ENCODE measurements at places on chromosomes 4 and X.
A peak's percentile ranks its signal among the peaks of the same experiment; 100 is the strongest.

GRCh38 chr4:121140716-121141460, 23.2 kb downstream of the TNIP3 start:
- peak; percentile 70 for DNase-seq

DNA sequence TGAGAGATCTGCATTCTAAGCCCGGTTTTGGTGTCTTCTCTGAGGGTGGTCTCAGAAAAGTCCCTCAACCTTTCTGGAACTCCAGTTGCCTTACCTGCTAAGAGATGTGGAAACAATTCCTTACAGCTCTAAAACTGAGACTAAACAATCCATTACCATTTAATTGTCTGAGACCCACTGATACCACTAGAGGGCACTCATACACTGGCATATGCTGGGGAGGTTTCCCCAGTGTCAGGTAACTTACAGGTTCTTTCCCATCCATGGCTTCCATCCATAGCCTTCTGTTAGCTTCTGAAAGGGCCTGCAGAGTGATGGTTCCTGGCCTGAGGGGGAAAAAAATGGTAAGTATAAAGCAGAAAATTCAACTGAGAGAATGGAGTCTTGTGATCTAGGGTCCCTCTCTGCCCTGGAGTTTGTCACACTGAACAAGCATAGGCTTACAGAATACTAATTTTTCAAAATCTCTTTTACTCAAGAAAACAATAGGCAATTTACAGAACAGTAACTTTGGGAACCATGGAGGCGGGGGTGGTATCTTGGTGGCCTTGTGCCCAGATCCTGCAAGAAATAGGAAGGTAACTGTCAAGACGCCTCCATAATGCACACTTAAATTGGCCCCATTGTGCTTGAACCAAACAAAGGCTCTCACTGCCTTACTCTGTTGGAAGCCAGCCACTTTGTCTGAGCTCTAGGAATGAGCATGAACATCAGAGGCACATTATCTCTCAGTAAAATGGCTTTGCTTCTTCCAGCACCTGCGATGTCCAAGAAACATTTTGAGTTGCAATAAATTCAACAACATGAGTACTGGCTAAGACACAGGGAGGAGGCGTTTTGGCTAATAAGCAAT, 236.1 kb downstream of the OPHN1 start:
- DNase-seq: peak; percentile 53

- no peak for DNase-seq
Observed at GRCh38 chr4:184804621-184805020, 21.1 kb downstream of the ACSL1 start.

- DNase-seq: peak; percentile 60
Observed at GRCh38 chr4:189021831-189022230, 882.6 kb downstream of the TRIML1 start.

GRCh38 chr4:29619168-29619567, 1101.0 kb upstream of the PCDH7 start:
- DNase-seq: no peak

DNA sequence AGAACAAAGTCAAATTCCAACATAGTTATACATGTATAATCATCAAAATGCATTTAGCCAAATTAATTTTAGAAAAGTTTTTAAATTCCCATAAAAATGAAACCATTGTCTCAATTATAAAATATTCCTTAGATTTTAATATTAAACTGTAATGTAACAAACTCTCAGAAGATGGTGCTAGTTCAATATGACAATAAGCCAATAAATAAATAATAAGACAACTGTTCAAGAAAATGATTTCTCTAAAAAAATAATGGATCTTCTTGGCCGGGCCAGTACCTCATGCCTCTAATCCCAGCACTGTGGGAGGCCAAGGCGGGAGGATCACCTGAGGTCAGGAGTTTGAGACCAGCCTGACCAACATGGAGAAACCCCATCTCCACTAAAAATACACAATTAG, 80.3 kb downstream of the RAB28 start:
- no peak for DNase-seq

DNA sequence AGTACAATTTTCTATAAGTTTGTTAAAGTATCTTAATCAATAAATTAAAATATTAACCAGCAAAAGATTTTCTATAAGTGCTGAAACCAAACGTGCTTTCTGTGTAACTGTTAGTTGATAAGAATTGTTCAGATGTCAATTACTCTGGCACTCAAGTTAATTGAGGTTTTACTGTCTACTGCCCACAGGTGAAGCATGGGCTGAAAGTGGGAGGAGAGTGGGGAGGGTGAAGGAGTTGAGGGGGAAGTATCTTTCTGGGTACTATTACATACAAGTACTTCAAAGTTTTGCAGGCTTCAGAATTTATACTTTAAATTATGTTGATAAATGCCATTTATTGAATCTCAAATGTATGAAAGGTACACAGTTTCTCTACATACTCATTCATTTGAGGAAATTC, 19.1 kb upstream of the CXCL3 start:
- no peak for DNase-seq

DNA sequence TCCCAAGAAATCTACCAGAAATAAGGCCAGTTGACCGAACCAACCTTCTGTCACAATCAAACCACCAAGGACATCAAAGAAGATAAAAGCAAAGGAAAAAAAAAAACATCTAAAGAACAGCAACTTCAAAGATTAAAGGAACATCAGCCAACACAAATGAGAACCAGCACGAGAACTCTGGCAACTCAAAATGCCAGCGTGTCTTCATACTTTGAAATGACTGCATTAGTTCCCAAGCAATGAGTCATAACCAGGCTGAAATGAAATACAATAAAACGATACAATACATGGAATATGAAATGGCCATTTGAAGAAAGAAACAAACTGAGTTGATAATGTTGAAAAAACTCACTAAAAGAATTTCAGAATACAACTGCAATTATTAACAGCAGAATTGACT, 611.6 kb upstream of the GRIA3 start:
- peak; percentile 53 for DNase-seq

DNA sequence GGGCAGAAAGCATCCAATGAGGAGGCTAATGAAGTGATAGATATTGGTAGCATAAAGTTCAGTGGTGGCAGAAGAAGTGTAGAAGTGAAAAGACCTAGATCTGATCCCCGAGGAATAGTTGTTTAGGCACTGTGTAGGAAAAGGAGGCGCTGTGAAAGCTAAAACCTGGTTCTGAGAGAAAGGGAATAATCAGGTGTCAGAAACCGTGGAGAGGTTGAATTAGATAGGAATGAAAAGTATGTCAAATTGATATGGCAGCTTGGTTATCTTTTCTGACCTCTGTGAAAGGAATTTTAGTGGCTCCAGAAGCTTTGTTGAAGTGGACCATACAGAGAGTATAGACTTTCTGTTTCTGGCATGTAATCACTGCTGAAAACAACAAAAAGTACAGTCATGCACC, 30.8 kb upstream of the CCDC160 start:
- no peak for DNase-seq

- peak; percentile 17 for DNase-seq
Observed at GRCh38 chr4:54840992-54841768, 183.4 kb downstream of the KIT start.

- DNase-seq: no peak
Observed at GRCh38 chr4:27152703-27153102, 292.1 kb downstream of the STIM2 start.

DNA sequence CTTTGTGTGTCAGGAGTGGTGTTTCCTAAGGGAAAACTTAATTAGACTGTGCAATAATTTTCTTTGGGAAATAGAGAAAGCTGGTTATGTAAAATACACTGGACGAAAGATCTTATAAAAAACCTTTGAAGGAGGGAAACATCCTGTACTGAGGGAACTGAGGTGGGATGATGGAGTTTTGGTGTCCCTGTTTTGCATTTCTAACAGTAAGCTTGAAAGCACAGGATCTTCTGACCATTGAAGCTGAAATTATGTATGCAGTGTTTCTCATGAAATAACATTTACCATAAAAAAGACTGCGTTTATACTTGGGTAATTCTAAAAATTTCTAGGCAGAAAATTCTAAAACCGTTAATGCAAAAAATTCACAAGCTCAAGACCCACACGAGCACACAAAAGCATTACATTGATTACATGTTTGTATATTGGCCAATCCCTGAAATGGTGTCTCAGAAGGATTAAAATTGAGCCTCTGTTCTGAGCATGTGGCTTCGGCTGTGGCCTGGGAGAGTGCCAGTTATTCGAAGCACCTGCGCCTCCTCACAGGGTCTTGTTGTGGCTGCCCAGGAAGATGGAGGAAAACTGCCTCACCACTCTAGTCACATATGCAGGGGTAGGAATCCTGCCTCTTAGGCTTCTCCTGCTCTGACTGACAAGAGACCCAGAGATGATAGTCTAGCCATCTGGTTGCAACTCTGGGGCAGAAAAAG, 49.5 kb downstream of the JADE3 start:
- DNase-seq: no peak

GRCh38 chr4:38537666-38538065, 126.3 kb upstream of the KLF3 start:
- no peak for DNase-seq

DNA sequence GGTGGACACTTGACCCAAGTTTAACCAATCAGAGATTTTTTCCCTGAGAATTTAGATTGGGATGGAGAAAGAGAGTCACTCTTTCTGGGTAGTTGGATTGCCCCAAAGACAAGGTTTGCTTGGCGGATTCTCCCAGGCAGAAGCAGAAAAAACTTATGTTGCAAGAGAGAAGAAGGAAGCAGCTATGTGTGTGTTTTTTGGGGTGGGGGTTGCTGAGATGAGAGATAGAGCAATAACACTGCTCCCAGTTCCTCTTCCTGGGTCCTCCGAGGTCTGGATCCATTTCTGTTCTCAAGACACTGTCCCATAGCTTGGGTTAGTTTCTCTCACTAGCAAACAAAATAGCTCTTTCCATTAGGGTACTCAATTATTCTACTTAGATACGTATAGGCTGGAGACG, 222.1 kb downstream of the STIM2 start:
- no peak for DNase-seq

GRCh38 chrX:111519215-111519614, 7.8 kb downstream of the SERTM2 start:
- DNase-seq: peak; percentile 23

- DNase-seq: no peak
Observed at GRCh38 chr4:182688081-182688480, 229.1 kb downstream of the DCTD start.

- DNase-seq: no peak
Observed at GRCh38 chrX:28876408-28876807, 289.2 kb downstream of the IL1RAPL1 start.

DNA sequence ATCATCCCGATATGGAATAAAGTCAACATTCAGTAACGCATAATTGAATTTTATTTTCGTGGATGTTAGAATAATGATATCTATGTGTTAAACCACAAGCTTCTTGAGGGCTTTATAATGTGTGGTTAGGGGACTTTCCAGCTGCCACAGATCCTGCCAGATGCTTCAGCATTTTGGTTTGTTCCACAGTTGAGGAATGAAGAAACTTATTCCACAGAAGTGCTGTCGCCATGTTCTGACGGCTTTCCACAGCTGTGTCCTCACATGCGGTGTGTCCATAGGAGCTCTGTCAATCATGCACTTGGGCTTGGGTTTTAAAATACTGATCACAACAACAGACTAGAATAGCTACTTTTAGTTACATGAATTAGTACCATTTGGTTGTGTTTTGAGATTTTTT, 411.9 kb downstream of the TRIML1 start:
- no peak for DNase-seq

- DNase-seq: peak; percentile 69
Observed at GRCh38 chrX:16882702-16883486, 12.7 kb upstream of the RBBP7 start.

DNA sequence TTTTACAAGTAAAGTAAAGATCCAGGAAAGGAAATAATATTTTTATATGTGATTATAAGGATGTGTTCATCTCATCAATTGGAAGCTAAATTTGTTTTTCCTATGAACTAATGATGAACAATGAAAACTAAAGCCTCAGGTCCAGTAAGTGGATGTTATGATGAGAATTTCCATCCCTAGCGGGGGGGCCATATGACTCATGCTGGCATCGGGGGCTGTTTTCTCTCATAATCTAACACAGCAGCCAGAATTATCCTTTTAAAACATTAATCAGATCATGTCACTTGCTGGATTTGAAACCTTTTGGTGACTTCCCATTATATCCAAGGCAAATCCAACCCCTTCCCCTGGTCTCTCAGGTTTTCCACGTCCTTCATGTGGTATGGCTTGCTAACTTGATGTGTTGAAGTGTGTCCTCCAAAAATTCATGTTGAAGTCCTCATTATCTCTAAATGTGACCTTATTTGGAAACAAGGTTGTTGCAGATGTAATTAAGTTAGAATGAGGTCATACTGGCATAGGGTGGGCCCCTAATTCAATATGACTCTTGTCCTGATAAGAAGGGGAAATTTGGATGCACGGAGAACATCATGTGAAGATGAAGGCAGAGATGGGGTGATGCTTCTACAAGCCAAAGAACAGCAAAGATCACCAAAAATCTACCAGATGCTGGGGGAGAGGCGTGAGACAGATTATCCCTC, 96.8 kb downstream of the AKAP4 start:
- DNase-seq: peak; percentile 11

GRCh38 chrX:153950127-153950526, 5.7 kb upstream of the RENBP start:
- no peak for DNase-seq

DNA sequence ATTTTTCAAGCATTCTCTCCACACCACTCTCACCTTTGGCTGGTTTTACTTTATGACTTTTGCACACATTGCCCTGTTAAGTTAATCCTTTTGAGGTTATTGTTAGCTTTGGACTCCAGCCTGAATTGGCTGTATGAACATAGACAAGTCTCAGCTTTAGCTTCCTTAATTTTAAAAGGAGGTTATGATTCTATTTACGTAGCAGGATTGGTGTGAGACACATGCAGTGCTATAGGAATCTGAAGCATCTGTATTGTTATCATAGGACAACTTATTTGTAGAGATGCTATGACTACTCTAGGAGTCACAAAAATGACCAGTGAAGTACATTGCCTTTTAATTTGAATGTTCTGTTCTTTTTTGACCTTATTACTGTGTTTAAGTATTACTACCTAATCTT, 15.7 kb downstream of the PGAM4 start:
- peak; percentile 36 for DNase-seq

Data from fibroblast of mammary gland (primary cell).